ENCODE measurements at places on chromosomes 7 and 10. TPM values are rescaled to one million over a fixed set of nuclear protein-coding genes. Genes with fewer than 3 reads are reported as not detected.

Gene GDF10
- total RNA-seq: 0.22 TPM

Gene CARD11
- total RNA-seq: 117 TPM

Gene FAM237B
- total RNA-seq: not detected

Gene ZCCHC24
- total RNA-seq: 1.1 TPM

Gene FRMD4A
- total RNA-seq: 0.64 TPM

Gene IGFBP1
- not detected for total RNA-seq

Gene GPR26
- total RNA-seq: not detected

Gene PRLHR
- total RNA-seq: not detected

Gene TCERG1L
- not detected for total RNA-seq

Gene RBP3
- total RNA-seq: not detected

Gene STRIP2
- total RNA-seq: 0.19 TPM

Gene DNTT
- not detected for total RNA-seq

Gene ACSM6
- total RNA-seq: not detected

Gene PCLO
- not detected for total RNA-seq

Gene FRMPD2
- not detected for total RNA-seq

Gene LBX1
- not detected for total RNA-seq

Gene AS3MT
- 0.57 TPM for total RNA-seq

Gene MMD2
- total RNA-seq: not detected

Gene SGCE
- total RNA-seq: not detected

Gene MAGI2
- total RNA-seq: not detected

Gene NEUROG3
- not detected for total RNA-seq

Gene ABCB4
- 0.16 TPM for total RNA-seq

Gene EPO
- total RNA-seq: not detected

Gene MMRN2
- total RNA-seq: not detected

Gene LEP
- not detected for total RNA-seq

Gene RNF133
- total RNA-seq: not detected

Gene PRR15
- total RNA-seq: not detected

Gene NRP1
- total RNA-seq: not detected

Gene STYXL1
- total RNA-seq: 4.2 TPM

Gene BMI1
- 50.3 TPM for total RNA-seq

Gene HMX2
- total RNA-seq: not detected

Gene CCDC6
- 23.7 TPM for total RNA-seq

Gene KMT2C
- 121 TPM for total RNA-seq

Gene HOXA3
- not detected for total RNA-seq

Gene TRPV6
- not detected for total RNA-seq
